Bronchus fibroblast of lung (primary cell): ENCODE measurements at places on chromosomes 6 and 20. TPM values are rescaled to one million over a fixed set of nuclear protein-coding genes. Genes with fewer than 3 reads are reported as not detected.

CENPW gene
- 18.7 and 23.5 TPM in 2 replicates for total RNA-seq

ACSS1 gene
- 1.3 and 1.8 TPM in 2 replicates for total RNA-seq

MUCL3 gene
- total RNA-seq, result not detected in 2 replicates

CGA gene
- not detected in 2 replicates for total RNA-seq

GHRH gene
- not detected in 2 replicates for total RNA-seq

RWDD2A gene
- 1.5 and 1.6 TPM in 2 replicates for total RNA-seq

TBC1D7 gene
- 8.7 and 14.4 TPM in 2 replicates for total RNA-seq

FAM217A gene
- not detected in 2 replicates for total RNA-seq
